ENCODE measurements at places on chromosomes 3 and 15.

DNA sequence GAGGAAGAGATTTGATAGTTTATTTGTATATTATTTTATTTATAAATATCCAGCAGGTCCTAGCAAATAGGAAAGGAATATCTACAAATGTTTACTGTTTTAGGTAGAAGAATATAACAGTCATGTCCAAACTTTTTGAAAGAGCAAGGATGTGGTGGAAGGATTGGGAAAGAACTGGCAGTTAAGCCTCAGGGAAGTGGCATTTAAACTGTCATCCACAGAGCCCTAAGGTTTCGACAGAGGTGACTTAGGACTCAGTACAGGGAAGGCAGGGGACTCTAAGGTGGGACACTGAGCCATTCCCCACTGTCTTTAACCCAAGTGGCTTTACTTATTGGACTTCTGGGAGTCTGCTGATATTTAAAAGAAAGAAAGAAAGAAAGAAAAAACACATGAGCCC lies 11.8 kb upstream of the TMEM87A start:
- no peak for DNase-seq

DNA sequence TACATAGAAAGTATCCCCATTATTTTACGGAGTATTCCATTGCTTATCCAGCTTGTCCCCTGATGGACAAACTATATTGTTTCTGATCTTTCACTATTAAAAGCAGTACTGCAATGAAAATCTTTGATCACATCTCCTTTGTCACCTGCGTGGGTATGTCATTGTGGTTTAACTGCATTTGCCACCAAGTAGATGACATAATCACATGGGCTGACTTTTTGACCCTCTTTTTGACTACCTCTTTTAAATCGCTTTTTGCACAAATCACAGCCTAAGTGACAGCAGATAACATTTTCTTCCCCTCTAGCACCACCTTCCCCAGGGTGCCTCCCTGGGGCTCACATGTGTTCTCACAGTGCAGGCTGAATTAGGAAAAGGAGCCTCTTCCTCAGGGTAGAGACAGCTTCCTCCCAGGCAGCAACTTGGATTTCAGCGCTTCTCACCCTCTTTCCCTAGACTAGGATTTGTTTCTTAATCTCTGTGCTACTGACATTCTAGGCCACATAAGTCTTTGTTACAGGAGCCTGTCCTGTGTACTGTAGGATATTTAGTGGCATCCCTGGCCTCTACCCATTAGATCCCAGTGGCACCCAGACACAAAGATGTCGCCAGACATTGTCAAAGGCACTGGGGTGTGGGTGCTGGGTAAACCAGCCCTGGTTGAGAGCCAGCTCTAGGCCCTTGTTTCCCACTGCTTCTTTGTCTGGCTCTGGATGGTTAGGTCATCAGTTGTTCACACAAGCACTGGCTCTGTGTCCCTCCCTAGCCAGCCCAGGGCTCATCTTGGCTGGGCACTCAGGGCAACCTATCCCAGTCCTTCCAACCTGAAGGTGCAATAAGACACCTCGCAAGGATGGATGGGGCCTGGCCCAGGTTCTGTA lies 1.3 kb upstream of the RBP1 start:
- DNase-seq: no peak

DNA sequence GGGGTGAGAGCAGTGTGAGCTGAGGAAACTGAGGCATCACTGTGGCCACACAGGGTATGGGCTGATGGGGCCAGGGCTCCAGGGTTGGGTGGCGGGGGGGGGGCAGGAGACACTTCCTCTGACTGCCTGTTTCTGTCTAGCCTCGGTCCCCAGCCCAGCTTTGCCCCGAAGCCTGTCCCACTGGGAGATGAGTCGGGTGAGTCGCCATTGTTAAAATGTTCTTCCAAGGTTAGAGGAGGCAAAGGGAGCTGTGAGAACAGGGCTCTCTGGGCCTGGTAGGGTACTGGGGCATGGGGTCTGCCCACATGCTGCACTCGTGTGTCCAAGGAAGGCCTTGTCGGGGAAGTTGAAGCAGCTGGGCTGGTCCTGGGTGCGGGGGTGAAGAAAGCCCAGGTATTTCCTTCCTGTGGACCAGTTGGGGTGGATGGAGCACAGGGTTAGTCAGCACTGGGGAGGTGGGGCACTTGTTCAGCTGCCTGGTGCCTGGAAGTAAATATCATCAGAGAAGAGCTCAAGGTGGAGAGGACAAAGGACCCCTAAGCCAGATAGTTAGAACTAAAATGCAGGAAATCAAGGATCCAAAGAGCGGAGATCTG lies 8.3 kb upstream of the JMJD7 start:
- no peak for DNase-seq

GRCh38 chr3:171028779-171029232 lies 2.3 kb upstream of the SLC2A2 start:
- DNase-seq: no peak

DNA sequence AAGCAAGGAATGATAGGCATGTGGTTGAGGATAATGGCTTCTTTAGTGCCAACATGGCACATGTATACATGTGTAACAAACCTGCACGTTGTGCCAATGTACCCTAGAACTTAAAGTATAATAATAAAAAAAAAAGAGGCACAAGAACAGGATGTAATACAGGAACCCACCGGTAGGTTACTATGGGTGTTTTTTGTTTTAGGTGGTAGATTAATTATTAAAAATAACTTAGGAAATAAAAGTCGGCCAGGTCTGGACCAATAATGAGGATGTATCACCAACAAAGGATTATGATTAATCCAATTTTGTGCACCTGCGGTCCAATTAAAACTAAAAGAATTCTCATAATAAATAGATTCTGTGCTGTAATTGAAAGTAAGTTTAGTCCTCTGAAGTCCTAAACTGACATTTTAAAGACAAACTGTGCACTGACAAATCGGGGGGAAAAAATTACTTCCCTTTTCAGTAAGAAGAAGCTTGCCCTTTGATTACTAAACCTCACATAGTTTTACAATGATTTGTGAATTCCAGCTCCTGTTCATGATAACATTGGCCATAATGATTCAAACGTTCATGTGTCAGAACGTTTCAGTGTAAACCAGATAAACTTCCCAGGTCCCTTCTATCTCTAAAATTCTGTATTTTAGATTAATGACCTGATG lies 62.2 kb downstream of the CASR start:
- DNase-seq: no peak

DNA sequence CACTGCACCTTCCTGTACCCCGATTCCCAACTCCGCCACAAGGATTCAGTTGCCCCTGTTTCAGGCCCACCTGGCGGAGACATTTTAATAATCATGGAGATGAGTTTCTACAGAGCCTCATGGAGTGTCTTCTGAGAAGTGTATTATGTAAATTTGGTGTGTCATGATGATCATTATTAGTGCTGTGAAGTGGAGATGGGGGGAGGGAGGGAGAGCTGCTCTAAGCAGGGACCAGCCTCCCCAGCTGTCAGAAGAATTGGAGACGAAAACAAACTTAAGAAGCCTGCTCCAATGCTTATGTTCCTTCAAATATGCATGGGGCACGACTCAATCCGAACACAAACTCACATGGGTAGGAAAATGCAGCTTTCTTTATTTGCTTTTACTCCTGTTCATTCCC lies 127.8 kb downstream of the EPHB1 start:
- no peak for DNase-seq

DNA sequence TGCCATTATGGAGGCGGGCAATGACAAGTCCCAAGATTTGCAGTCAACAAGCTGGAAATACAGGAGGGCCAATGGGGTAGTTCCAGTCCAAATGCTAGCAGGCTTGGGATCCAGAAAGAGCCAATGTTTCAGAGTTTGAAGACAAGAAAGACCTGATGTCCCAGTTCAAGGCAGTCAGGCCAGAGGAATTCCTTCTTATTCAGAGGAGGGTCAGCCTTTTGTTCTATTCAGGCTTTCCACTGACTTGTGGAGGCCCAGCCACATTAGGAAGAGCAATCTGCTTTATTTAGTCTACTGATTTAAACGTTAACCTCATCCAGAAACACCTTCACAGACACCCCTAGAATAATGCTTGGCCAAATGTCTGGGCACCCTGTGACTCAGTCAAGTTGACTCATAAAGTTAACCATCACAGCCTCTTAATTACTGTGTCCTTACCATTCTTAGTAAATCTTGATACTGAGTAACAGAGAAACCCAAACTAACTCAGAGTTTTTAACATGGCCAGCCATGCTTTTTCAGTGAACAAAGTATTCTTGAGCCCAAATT lies 50.9 kb upstream of the NPHP3 start:
- DNase-seq: no peak

DNA sequence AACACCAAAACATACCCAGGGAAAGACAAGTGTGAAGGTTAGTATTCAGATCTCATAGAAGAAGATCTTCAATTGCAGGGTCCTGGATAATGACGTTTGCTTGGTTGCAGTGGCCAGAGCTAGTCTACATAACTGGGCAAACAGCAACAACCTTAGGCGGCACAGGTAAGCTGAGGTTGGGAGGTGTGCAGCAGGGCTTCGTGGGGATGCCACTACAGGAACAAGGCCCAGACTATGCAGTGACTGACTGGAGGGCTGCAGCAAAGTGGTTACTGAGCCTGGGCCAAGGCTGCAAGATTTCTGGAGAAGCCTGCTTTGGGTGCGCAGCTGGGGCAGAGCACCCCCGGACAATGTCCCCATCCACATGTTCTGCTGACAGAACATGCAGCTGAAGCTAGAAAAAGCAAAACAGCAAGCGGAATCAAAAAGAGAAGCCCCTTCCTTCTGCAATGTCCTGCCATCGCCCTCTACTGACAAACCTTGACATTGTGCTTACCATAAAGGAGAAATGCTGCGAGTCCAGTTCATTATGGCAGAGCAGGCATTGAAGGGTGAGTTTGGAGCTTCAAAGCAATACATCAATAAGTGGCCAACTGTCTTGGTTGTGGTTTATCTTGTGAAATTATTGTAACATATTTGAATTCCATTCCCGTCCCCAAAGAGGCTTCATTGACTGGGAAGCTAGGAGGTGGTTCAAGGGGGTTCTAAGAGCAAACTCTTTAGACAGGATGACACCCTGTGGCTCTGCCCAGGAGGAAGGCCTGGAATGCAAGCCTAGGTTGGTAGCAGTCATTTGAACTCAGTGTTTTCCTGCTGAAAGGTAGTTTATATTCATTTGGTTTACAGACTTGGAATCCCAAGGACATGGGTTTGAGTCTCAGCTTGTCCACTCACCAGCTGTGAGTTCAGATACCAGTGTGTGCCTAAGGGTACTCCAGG lies 217.0 kb downstream of the PDCD6IP start:
- no peak for DNase-seq

DNA sequence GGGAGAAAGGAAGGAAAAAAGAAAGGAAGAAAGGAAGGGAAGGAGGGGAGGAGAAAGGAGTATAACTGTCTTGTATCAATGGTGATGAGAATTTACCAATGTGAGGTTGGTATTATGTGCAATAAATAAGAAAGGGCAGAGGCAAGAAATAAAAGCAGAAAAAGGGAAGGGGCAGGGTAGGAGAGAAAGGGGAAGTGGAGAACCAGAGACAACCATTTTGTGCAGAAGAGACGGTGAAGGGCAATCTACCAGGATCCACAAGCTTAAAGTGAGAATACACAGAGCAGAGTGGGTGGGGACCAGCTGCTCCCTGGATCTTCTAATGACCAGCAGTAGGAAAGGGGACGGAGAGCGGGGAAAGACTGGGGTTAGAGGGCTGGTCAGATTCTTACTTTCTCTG lies 106.9 kb upstream of the SLCO2A1 start:
- DNase-seq: no peak

DNA sequence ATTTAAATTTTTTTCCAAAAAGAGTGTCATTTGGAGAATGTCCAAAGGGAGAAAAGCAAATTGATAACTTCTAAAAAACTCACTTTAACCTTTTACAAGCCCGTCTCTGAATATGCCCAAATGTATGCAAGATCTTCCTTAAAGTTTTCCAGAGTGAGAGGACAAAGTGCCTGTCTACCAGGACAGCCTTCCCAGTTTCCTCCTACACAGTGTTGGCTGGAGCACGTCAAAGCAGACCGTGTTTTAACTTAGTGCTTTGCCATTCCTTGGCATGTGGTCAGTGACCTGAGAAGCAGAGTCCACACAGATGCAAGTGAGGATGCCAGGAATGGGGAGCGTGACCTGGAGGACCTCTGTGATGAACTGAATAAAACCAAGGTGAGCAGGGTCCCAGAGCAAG lies 245.7 kb downstream of the FAM43A start:
- no peak for DNase-seq

DNA sequence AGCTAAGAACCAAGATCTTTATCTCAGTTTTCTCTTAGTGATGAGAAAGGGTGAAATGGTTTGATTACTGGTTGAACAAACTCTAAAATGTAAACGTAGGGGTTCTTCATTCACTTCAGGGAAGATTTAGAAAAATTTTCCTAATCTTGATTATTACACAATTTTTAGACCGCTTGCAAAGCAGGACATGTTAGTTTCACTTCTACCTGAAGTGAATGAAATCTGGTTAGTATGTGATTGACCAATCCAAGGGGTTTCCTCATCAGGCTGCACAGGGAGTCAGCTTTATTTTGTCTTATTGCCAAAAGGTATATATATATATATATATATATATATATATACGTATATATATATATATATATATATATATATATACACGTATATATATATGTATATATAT lies 740.4 kb downstream of the TUSC7 start:
- DNase-seq: no peak

DNA sequence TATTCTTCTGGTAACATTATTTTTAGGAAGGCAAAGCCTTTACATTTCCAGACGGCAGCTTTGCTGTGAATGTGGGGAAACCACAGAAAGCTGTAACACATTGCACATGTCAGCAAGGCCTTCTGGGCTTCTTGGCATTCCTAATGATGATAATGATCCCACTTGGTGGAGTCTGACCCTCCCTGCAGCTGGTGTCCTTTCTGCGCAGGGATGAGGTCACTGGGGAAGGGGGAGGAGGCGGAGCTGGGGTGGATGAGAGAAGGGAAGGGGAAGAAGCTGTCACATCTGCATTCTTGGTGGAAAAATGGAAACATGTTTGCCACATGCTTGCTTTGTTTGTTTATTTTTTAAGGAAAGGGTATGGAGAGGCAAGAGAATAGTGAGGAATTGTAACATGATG lies 68.6 kb downstream of the FILIP1L start:
- DNase-seq: no peak

GRCh38 chr3:58173669-58174398 lies 36.9 kb downstream of the DNASE1L3 start:
- DNase-seq: no peak

GRCh38 chr3:28286595-28286994 lies 45.2 kb downstream of the CMC1 start:
- DNase-seq: no peak

DNA sequence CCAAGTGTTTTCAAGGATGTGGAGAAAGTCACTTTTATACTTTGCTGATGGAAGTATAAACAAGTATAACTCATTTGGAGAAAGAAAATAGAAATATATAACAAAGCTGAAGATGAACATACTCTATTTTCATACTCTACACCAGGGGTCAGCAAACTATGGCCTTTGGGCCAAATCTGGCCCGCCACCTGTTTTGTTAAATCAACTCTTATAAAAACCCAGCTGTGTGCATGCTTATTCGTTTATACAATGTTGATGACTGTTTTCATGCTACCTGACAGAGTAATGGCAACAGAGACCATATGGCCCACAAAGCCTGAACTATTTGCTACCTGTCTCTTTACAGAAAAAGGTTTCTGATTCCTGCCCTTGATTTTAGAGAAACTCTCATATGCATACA lies 124.0 kb downstream of the NR1D2 start:
- DNase-seq: no peak

GRCh38 chr15:101006931-101007691 lies 88.0 kb downstream of the LRRK1 start:
- peak; percentile 49 for DNase-seq

GRCh38 chr3:108088697-108089096 lies 2.1 kb downstream of the CD47 start:
- DNase-seq: no peak

- DNase-seq: no peak
These were observed 4.9 kb upstream of the FAM131A start for GRCh38 chr3:184332370-184333090.

GRCh38 chr15:55700876-55701275 lies 42.1 kb downstream of the PRTG start:
- no peak for DNase-seq
